Stimulated activated CD4-positive, alpha-beta T cell treated with anti-CD3 and anti-CD28 coated beads, Interleukin-2, amount 100 ng/mL, for 24 hours (primary cell): ENCODE measurements at places on chromosomes 6 and 20.

DNA sequence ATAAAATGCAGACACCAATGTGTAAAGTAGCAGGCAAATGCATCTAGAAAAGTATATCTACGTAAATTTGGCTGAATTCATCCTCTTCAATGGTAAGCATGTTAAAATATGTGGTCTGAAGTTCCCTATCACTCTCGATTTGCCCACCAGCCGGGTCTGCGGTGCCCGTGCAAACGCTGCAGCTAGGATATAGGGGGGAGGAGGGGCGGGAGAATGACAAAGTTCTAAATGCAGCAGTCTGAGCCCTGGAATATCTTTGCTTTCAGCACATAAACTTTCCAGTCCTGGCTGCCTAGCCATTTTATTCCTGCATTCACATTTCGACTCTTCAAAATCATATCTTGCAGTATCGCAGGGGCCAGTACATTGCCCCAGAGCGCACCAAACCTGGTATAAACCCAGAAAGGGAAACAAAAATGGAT is 708 bp downstream of the NRN1 start:
- no peak for DNase-seq

DNA sequence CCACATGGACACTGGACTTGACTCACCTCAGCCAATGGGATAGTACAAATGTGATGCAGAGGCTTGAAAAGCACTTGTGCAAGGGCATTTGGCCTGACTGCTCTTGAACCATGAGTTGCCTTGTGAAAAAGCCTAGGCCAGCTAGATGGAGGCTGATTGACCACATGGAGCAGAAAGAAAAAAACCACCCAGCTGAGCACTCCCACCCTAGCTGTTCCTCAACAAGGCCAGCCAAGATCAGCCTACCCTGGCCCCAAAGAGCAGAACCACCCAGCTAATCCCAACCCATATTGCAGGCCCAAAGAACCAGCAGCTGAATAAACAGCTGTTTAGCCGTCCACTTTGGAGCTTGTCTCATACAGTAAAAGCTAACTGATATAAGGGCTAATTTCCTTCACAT is 36.7 kb downstream of the PXDC1 start:
- DNase-seq, result no peak

DNA sequence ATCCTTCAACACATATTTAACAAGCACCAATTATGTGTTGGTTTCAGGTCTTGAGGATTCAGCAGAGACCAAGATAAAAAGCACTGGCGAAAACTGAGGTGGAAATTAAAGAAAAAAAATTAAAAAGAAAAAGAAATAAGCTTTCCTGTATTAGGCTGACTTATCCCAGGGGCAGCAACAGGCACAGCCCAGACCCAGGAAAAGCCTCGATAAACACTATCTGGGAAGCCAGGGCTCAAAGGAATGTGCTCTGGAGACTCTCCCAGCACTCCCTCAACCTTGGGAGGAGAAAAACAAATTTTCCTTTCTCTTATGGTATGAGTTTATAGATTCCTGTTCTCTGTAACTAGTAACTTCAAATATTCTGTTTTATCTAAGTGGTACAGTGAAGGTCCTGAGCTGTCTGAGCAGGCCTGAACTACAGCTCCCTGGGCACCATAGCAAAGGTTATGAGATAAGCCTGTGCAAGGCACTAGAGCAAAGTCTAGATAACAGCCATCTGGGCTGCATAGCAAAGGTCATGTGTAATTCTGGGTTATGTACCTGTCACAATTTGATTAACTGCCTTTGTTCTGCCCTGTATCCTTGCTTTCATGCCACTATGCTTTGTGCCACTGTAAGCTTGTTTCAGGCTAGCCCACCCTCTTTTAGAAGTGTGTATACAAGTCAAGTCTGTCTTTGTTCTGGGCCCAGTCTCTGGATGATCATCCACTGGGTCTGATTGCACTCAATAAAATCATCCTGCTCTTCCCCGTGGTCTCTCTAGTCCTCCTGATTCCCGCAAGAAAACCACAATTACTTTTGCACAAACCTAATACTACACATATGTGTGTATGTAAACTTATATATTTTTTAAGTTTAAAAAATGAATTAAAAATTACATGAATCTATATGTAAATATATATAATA is 54.0 kb downstream of the IL22RA2 start:
- no peak for DNase-seq

GRCh38 chr6:42217157-42217518 is 523 bp downstream of the MRPS10 start:
- DNase-seq, result no peak

DNA sequence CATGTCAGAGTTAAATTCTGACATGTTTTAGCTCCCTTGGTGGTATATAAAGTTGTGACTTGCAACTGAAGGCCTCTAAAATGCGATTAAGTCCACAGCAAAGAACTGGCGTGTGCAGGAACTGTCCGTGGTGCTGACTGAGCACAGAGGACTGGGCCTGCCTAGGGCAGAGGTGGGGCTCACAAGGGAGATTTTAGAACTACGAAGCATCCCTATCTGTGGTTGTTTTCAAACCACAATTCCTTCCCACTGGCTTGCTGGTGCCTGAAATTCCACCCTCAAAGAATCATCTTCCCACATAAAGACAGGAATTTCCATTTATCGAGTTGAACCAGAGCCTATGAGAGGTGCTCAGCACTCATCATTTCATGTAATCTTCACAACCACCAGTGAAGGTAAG is 30.1 kb downstream of the RIMS4 start:
- peak; percentile 45 for DNase-seq

DNA sequence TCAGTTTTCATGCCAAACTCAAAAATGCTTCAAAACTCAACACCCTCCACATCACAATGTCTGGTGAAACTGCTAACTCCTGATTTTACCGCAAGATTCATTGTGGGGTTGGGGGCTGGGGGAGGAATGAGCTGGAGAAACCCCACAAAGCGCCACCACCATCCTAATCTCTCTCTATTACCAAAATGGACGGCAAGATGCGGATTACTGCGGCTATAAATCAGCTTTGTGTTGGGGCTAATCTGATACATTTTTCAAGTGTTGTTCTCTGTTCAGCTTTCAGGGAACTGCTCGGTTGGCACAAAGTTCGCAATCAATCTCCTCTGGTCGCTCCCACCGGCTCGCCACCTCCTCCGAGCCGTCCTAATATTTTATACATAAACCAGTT is 83.7 kb downstream of the TMEM242 start:
- no peak for DNase-seq

GRCh38 chr6:26045928-26046368 is 41.3 kb upstream of the HFE start:
- no peak for DNase-seq

DNA sequence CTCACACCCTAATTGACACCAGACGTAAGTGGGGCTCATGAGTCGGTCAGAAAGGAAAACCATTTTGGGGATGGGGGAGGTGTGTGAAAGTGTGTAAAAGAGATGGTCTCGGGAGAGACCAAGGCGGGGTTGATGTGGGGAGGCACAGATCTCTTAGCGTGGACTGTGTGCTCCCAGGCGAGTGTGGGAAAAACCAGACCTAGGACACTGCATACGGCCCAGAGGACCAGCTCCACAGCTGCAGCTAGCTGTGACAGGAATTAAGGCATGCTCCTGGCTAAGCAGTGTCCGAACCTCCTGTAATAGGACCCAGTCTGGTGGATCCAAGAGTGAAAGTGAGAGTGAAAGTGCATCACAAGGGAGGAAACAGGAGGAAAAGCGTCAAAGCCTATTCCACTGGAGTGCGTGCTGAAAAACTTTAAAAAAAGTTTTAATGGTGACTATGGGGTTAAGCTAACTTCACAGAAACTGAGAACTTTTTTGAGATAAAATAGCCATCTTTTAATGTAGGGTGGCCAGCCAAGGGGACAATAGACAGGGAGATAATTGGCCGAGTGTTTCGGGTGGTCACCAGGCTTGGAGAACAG is 9.6 kb downstream of the IL22RA2 start:
- DNase-seq, result no peak

DNA sequence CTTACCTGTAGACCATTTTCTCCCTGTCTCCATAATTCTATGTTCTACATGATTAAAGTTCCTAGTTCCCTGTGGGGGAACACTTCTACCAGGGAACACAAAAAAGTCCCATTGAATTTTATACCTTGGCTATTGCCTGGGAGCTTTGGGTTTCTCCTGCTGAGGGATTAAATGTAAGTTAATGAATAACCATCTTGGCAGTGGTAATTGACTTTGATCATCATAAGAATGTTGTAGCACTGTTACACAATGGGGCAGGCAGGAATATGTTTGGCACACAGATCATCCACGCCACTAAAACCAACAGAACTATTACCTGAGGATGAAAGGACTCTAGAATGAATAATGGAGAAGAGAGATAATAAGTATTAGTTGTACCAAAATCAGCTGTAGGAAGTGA is 1106.2 kb upstream of the GJE1 start:
- DNase-seq, result no peak

- DNase-seq, result no peak
Measured at GRCh38 chr20:58665606-58666005, 14.5 kb downstream of the STX16 start.
